ENCODE measurements at places on chromosomes 4 and X.
A peak's percentile ranks its signal among the peaks of the same experiment; 100 is the strongest.

GRCh38 chr4:119162174-119162573 is 26.5 kb downstream of the MYOZ2 start:
- DNase-seq: no peak

DNA sequence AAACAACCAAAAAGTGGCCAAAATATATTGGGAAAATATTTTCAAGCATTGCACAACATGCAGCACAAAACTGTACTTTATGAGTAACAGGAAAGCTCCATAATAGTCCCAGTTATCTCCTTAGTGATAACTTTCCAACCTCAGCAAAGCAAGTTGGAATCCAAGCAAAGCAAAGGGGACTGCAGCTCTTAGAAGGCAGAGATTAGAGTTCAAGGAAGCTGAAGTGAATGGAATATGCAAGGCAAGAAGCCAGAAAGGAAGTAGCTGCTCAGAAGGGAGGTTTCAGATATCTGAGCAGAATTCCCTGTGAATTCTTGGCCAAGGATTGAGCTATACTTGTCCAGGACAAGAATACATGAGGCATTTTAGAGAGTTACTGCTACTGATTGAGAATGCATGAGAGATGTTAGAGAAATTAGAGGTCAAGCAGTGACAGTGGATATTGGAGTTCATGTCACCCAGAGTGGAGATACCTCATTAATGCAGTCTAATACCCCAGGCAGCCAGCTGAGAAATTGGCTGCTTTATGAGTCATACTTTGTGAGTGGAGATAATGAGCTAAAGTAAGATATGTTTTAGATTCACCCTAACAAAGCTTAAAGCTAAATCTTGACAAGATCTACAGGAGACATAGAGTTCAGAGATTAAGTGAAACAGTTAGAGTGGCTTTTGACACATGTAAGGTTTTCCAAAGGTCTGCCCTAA is 102.8 kb downstream of the INPP4B start:
- DNase-seq: no peak

DNA sequence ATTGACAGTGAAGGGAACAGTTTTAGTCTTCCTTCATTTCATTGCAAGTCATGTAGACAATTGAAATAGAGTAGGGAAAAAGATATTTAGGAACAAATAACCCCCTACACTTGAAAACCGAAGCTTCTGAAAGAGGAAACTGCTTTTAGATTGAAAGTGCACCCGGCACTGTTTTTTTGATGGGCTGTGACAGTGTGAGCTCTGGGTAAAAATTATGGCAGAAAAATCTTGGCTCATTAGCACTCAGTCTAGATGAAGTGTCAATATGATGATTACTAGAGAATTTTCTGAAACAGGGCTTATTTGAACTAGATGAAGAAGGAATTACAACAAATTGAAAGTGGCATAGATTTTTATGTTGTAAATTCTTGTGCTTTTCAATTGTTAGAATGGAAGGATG is 1132.4 kb downstream of the RAPGEF2 start:
- DNase-seq: no peak

- peak; percentile 75 for DNase-seq
Observed at GRCh38 chr4:101345596-101346350, 1.6 kb downstream of the PPP3CA start.

DNA sequence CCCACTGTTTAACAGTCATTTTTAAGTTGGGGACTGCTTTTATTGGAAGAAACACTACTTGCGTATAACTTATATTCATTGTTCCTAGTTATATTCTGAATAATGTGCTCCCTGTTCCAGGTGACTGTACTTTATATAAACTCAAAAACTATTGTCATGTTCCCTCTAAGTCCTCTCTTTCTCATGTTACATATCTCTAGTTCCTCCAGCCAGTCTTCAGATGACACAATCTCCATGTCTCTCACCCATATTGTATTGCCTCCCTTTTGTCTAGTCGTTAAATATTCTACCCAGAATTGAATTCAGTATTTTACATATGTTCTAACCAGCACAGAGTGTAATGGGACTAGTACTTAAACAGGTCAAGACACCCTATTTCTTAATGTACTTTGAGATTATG is 5.3 kb downstream of the VAMP7 start:
- DNase-seq: no peak

GRCh38 chrX:75158054-75158453 is 2.0 kb upstream of the ABCB7 start:
- DNase-seq: no peak

- no peak for DNase-seq
Observed at GRCh38 chrX:73831500-73831899, 268.5 kb downstream of the CHIC1 start.

GRCh38 chrX:108169768-108170167 is 78.2 kb downstream of the ATG4A start:
- DNase-seq: no peak

- DNase-seq: no peak
Observed at GRCh38 chr4:183299464-183299863, 20.6 kb downstream of the CLDN22 start.

DNA sequence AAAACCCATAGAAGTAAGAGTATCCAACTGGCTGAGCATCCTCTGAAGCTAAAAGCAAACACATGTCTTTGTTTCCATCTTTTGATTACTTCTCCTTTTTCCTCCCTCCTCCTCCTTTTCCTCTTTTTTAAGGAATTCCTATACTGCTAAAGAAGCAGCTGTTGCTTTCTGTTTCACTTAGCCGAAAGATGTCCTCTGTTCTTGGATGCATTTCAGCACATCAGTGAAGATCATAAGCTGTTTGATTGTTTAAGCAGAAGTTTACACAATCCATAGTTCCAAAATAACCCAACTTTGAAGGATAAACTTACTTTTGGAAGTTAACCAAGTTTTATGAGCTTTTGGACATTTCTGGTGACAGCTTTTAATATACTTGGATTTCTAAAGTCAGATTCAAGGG is 55.1 kb upstream of the TNIP3 start:
- no peak for DNase-seq

DNA sequence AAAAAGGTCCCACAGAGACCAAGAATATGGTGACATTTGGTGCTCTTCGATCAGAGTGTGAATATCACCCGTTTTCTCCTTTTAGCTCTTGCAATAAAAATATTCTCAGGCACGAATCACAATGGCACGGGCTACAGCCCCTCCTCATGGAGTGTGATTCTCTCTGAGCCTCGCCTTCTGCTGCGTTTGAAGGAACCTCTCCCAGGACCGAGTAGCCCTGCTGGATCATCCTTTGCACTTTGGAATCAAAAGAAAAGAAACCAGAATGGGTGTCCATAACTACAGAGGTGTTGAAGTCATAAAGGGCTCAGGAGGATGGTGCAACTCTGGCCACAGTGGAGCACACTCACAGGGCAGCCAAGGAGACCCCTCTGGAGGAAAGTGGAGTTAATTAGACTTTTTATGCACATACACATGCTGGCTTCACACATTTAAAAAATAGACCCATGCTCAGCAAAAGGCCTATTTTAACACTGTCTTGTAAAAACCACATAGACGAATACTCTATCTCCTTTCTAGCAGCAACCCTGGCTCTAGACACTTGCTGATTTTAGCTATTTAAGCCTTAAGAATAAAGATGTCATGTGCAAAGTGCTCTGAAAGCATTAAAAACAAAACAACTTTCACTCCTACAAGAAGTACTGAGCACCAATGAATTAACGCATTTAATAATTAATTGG is 19.1 kb downstream of the MAML3 start:
- DNase-seq: no peak

GRCh38 chr4:43337707-43338106 is 445.2 kb downstream of the GRXCR1 start:
- DNase-seq: no peak

DNA sequence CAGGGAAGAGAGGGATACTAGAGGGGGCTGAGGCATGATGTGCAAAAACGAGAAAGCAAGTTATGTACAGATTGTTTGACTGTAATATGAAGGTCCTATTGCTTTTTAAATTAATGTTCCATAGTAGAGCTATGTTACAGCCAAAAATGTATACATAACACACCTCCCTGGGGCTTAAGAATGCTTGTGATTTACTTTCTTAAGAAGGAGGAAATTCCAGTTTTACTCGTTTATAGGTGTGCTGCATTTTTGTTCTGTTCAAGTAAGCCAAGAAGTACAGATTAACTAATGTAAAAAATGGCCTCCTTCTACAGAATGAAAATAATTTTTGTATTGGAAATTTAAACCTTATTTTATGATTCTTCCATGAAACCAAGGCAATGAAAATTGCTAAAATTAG is 614.4 kb upstream of the NR3C2 start:
- DNase-seq: no peak

DNA sequence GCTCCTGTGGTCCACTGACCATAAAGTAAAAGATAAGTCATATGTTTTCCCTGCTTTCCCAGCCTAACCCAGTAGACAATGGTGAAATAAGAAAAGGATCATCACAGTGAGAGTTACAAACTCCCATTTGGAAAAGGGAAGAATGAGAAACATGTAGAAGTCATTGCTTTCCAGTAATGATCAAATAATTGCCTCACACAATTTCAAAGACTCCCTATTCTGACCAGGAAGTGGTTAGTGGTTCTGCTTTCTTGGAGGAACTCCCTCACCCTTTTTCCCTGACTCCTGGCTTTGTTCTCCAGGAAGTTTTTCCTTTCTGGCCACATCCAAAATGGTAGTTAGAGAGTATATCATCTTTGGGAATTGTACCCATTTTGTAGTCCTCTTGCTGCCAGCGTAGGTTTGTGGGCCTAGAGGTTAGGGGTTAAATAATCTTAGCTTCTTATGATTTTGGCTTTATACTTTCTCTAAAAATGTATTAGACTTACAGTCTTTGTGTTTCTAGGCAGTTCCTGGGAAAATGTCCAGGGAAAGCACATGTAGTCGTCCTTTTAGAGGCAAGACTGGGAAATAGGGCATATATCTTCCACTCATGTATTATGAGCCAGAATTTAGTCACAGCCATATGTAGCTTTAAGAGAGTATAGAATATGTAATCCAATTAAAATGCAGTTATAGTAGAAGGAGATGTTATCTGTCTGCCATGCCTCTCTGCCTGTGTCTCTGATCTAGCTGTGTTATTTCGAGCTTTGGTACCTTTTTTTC is 10.5 kb downstream of the VAMP7 start:
- no peak for DNase-seq

DNA sequence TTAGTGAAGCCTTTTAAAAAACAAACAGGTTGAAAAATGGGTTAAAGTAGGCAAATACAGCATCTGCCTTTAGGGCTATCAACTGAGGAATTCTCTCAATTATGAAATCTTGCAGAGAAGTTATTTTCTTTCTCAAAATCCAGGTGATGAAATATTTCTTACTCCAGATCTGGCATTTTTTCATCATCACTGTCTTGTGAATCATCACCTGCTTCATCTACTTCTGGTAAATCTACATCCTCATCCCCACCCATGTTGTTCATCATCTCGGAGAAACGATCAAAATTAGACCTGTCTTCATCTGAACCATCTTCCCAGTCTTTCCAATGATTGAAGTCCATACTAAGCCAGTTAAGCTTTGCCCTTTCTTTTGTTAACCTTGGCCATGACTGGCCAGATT is 33.3 kb upstream of the HPF1 start:
- DNase-seq: no peak

- peak; percentile 65 for DNase-seq
Observed at GRCh38 chr4:76087007-76087769, 12.7 kb downstream of the ART3 start.

GRCh38 chr4:66034671-66035070 is 364.4 kb upstream of the EPHA5 start:
- DNase-seq: no peak

DNA sequence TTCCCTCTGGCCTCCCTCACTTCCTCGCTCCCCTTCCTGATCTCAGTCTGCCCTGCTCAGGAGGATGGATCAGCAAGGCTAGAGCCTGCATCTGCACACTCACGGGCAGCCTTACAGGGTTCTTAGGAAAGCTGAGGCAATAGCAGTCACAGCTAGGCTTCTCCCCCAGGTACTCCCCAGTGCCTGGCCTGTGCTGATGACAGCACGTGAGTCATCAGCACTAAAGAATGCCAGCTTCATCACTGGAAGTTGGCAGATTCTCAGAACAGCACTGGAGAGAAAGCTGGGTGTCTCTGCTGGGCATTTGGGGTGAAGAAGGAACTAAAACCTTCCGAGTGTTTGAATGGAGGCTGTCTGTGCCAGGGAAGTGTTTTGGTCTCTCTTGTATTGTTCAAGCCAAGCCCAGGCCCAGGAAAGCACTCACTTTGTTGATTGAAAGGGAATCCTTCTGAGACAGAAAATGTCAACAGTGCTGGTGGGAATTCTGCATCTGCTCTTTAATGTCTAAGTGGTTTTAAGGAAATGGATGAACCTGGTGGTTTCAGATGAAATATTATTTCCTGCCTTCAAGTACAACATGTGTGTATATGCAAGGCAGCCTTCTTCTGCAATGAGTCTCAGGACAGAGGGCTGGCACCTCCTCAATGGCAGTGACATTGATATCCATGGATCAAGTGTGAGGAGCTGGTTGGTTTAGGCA is 73.0 kb upstream of the SCOC start:
- no peak for DNase-seq

- no peak for DNase-seq
Observed at GRCh38 chrX:13009273-13009672, 34.4 kb downstream of the TMSB4X start.

GRCh38 chr4:74555231-74555630 is 110.3 kb downstream of the AREG start:
- DNase-seq: no peak

GRCh38 chr4:182231496-182231895 is 11.7 kb upstream of the TENM3 start:
- DNase-seq: no peak

DNA sequence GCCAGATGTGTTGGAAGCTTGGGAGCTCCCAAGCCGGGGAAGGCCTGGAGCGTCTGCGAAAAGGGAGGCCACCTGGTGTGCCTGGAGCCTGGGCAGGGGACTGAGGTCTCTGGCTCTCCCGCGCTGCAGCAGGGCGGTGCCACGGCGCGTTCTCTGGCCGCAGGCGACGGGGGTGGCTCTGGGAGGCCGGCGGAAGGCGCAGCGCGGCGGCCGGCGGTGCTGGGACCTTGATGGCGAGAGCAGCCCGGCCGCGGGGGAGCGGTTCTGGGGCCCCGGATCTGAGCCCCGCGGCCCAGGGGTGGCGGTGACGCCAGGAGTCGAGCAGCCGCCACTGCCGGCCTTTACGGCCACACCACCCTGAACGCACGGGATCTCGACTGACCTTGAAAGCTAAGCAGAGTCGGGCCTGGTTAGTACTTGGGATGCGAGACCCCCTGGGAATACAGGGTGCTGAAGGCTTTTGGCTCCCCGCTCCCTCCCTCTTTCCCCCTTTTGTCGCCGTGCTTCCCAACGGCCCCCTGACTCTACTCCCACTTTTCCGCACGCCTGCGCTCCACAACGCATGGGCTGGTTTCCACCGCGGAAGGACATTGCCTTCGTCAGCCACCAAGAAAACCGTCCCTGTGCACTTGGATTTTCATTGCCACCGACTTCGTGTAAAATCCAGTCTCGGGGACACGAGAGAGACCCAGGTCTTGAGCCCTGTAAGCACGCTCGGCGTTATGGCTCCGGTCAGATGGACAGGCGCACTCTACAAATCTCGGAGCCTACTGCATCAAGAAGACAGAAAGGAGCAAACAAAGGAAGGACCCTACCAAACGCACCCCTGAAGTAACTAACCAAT is 9.5 kb downstream of the FRG2 start:
- peak; percentile 46 for DNase-seq

DNA sequence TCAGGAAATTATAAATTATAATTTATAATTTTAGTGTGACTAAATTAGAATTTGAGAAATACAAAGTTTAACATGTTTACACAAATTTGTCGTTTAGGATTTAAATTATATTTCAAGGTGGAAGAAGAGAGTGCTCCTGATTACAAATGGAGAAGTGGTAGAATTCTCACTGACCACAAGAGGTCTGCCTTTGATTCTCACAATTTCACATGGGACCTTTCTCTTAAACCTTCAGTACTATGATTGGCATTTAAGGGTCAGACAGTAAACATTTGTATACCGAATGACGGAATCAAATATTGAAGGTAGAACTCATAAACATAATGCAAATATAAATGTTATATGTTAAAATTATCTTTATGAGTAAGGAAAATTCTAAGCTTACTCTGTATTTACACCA is 171.7 kb downstream of the SLIT2 start:
- DNase-seq: no peak
